ENCODE measurements at places on chromosomes 3 and 15. TPM values are rescaled to one million over a fixed set of nuclear protein-coding genes. Genes with fewer than 3 reads are reported as not detected.

- DNase-seq = no peak
- peaks cover 3% of the 10 kb centered on the region for H3K4me1 ChIP-seq
- H3K27ac ChIP-seq = no peak overlapping the region
- H3K27me3 ChIP-seq = no peaks in the 10 kb centered on the region
- H3K36me3 ChIP-seq = no peaks in the 10 kb centered on the region
Observed at GRCh38 chr3:70000563-70001081, 1.1 kb downstream of the SAMMSON start.

GRCh38 chr15:62742409-62743171 is 300.0 kb upstream of the TPM1 start:
- peak overlapping the region; percentile 22 for H3K27ac ChIP-seq
- H3K27me3 ChIP-seq = no peaks in the 10 kb centered on the region
- peaks cover 2% of the 10 kb centered on the region for H3K4me1 ChIP-seq
- no peaks in the 10 kb centered on the region for H3K36me3 ChIP-seq
- no peak overlapping the region for H3K4me3 ChIP-seq

GRCh38 chr15:49865925-49866757 is 245.3 kb downstream of the DTWD1 start:
- no peak for DNase-seq
- no peaks in the 10 kb centered on the region for H3K36me3 ChIP-seq
- no peak overlapping the region for H3K4me3 ChIP-seq
- peaks cover 3% of the 10 kb centered on the region for H3K4me1 ChIP-seq
- H3K27ac ChIP-seq = no peak overlapping the region

DNA sequence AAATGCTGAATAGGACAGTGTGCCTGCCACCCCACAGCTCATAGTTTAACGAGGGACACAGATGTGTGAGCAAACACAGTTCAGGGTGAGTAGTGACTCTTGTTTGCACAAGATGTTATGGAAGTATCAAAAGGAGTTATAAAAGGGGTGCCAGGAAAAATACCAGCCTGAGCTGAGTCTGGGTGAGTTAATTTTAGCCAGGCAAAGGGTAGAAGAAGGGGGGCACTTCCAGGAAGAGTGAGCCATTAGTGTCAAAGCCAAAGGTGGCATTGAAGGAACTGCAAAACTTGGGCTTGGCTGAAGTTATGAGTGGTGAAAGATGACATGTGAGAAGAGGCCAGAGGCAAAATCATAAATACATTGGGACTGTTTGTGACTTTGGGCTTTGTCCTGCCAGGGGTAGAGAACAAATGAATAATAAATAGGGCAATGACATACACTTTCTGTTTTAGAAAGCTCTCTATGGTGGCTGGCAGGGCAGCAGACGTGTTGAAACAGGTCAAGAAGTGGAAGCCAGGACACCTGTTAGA is 1.9 kb upstream of the SPPL2A start:
- peaks cover 2% of the 10 kb centered on the region for H3K4me1 ChIP-seq
- H3K27me3 ChIP-seq = no peaks in the 10 kb centered on the region
- no peak overlapping the region for H3K27ac ChIP-seq
- no peak overlapping the region for H3K4me3 ChIP-seq
- no peak for DNase-seq

COL7A1 gene
- total RNA-seq = 5.1 TPM

GRCh38 chr3:10957976-10958749 is 34.4 kb upstream of the SLC6A1 start:
- DNase-seq = no peak
- no peaks in the 10 kb centered on the region for H3K27me3 ChIP-seq
- no peak overlapping the region for H3K4me3 ChIP-seq
- no peaks in the 10 kb centered on the region for H3K36me3 ChIP-seq
- peaks cover 8% of the 10 kb centered on the region for H3K4me1 ChIP-seq
- no peak overlapping the region for H3K27ac ChIP-seq

CCDC9B gene
- total RNA-seq = 1.8 TPM

SRGAP3 gene
- 15.8 TPM for total RNA-seq

DNA sequence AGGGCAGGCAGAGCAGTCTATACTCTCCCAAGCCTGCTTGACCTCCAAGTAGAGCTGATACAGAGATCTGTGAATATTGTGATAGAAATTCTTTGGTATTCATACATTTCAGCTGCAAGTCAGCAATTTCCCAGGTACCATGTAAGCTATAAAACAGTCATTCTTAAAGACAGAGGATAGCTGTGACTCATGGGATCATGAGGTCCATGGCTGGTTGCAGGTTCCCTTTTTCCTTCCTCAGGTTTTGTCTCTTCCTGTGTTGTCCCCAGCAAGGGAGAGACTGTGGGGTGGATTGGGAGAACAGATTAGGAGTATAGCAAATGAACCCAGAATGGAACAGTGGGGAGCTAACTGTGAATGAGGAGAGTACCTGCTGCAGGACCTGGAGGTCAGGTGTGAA is 5.4 kb upstream of the P4HTM start:
- H3K27ac ChIP-seq = no peak overlapping the region
- H3K27me3 ChIP-seq = no peaks in the 10 kb centered on the region
- no peak overlapping the region for H3K4me3 ChIP-seq
- no peak for DNase-seq

DNA sequence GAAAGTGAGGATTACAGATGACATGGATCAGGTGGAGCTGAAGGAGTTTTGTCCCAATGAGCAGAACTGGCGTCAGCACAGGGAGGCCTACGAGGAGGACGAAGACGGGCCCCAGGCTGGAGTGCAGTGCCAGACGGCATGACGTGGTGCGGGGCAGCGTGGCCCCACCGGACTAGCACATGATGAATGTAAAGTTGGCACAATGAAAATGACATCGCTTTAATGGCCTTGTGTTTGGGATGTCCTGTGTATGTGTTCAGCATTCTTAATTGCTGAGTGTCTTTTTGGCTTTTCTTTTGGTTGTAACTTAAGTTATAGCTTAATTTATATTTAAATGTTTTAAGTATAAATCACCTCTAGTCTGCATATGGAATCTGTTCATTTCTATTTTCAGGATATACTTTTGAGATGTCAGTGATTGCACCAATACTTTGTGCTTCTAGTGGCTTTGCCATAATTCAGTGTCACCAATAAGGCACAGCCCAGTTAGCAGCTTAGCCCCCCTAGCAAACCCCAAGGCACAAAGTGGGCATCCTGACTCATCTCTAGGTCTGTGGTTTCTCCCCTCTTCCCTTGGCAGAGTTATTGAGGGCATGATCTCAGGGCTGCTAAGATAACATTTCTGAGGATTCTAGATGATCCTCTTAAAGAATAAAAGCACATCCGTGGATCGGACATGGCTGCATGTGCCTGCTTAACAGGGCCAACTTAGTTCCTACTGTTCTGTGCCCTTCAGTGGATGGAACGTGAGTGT is 16.1 kb downstream of the DNAJA4 start:
- H3K27me3 ChIP-seq = no peaks in the 10 kb centered on the region
- no peak overlapping the region for H3K4me3 ChIP-seq
- no peaks in the 10 kb centered on the region for H3K4me1 ChIP-seq
- no peak for DNase-seq

DNA sequence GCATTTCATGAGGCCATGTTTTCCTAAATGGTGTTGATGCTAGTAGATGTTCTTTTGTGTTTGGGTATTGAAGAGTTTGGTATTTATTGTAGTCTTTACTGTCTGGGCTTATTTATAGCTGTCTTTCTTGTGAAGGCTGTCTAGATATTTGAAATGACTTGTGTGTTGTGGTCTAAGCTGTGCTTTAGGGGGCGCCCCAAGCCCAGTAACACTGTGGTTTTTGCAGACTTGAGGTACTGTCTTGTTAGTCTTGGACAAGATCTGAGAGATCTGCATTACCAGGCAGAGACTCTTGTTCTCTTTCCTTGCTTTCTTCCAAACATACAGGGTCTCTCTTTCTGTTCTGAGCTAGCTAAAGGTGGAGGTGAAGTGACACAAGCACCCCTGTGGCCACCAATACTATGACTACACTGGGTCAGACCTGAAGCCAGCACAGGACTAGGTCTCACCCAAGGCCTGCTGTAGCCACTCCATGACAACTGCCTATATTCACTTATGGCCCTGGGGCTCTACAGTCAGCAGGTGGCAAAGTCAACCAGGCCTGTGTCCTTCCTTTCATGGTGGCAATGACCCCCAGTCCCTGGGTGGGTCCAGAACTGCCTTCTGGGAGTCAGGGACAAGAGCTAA is 152.1 kb upstream of the TBC1D5 start:
- no peaks in the 10 kb centered on the region for H3K4me1 ChIP-seq
- H3K36me3 ChIP-seq = no peaks in the 10 kb centered on the region
- H3K27me3 ChIP-seq = no peaks in the 10 kb centered on the region
- no peak overlapping the region for H3K27ac ChIP-seq
- no peak overlapping the region for H3K4me3 ChIP-seq
- no peak for DNase-seq

- H3K27ac ChIP-seq = no peak overlapping the region
- H3K36me3 ChIP-seq = no peaks in the 10 kb centered on the region
Observed at GRCh38 chr3:16769525-16769924, 115.2 kb upstream of the PLCL2 start.

GRCh38 chr3:195372220-195372619 is 70.6 kb downstream of the ACAP2 start:
- no peak overlapping the region for H3K4me3 ChIP-seq
- no peaks in the 10 kb centered on the region for H3K27me3 ChIP-seq

DNA sequence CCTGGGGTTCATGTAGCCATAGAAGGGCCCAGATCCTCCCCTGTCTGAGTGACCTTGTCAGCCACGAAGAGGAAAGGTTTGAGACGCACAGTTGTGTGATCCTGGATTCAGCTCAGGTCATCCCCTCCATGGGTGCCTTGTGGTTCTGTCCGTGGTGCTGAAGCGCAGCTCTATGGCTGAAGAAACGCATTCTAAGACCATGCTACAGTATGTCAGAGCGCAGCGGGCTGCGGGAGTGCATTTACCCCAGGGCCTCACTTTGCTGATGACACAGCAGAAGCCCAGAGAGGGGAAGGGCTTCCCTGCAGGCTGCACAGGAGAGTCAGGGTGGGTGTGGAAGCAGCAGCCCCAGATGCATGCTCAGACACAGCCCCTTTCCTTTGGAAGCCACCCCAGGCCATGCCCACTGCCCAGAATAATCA is 68.8 kb upstream of the IQSEC1 start:
- DNase-seq = peak; percentile 23
- H3K27me3 ChIP-seq = no peaks in the 10 kb centered on the region
- no peak overlapping the region for H3K4me3 ChIP-seq
- H3K36me3 ChIP-seq = no peaks in the 10 kb centered on the region
- H3K4me1 ChIP-seq = no peaks in the 10 kb centered on the region

DNA sequence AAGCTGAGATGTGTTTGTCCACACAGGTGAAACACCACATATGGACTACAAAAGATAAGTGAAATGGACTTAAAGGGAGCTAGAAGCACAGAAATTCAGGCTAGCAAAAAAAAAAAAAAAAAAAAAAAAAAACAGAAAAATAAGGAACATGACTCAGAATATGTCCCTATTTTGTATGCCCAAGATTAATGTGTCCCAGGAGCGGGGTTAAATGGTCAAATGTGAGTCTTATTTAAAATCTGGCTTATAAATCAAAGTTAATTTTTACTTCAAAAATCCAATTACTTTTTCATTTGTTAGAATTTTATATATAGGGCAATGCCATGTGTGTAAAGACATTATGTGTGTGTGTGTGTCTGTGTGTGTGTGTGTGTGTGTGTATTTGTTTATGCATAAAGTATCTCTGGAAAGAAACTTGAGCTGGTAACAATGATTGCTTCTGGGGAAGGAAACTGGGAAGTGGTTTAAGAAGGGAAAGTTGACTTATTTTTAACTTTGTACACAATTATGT is 986.5 kb downstream of the ROBO2 start:
- H3K36me3 ChIP-seq = no peaks in the 10 kb centered on the region
- H3K4me1 ChIP-seq = no peaks in the 10 kb centered on the region
- H3K27me3 ChIP-seq = no peaks in the 10 kb centered on the region
- H3K4me3 ChIP-seq = no peak overlapping the region
- H3K27ac ChIP-seq = no peak overlapping the region
- no peak for DNase-seq

GRCh38 chr15:33153548-33153947 is 41.0 kb downstream of the FMN1 start:
- no peak overlapping the region for H3K27ac ChIP-seq
- no peaks in the 10 kb centered on the region for H3K27me3 ChIP-seq
- H3K4me1 ChIP-seq = no peaks in the 10 kb centered on the region
- H3K36me3 ChIP-seq = no peaks in the 10 kb centered on the region
- no peak for DNase-seq

GRCh38 chr3:116067326-116067725 is 378.0 kb downstream of the LSAMP start:
- no peak overlapping the region for H3K4me3 ChIP-seq
- H3K36me3 ChIP-seq = no peaks in the 10 kb centered on the region
- no peak overlapping the region for H3K27ac ChIP-seq
- H3K4me1 ChIP-seq = no peaks in the 10 kb centered on the region
- DNase-seq = no peak

- H3K36me3 ChIP-seq = no peaks in the 10 kb centered on the region
- no peaks in the 10 kb centered on the region for H3K27me3 ChIP-seq
- no peak overlapping the region for H3K27ac ChIP-seq
- no peak for DNase-seq
- no peak overlapping the region for H3K4me3 ChIP-seq
Observed at GRCh38 chr3:171690281-171690680, 120.0 kb downstream of the PLD1 start.

GRCh38 chr3:45778761-45779201 is 17.6 kb downstream of the SLC6A20 start:
- no peak for DNase-seq
- H3K4me3 ChIP-seq = no peak overlapping the region
- no peak overlapping the region for H3K27ac ChIP-seq
- H3K4me1 ChIP-seq = no peaks in the 10 kb centered on the region

TEX9 gene
- 12.6 TPM for total RNA-seq

ST8SIA2 gene
- total RNA-seq = 0.18 TPM

DNA sequence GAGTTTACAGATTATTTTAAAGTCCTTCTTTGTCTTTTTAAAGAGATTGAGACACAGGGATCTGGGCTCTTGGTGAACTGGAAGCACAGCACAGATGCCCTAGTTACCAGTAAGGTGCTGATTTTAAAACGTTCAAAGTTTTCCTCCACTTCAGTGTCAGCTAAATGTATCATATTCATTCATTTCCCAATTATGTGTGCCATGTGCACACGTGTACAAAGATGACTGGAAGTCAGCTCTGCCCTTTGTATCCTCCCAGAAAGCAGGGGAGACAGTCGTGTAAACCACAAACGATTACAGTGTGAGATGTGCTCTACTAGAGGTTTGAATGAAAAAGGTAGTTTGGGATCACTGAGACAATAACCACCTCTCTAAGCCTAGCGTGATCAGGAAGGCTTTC is 730 bp downstream of the ZKSCAN7 start:
- no peak for DNase-seq
- no peak overlapping the region for H3K27ac ChIP-seq
